Fibroblast of skin of left biceps (primary cell): ENCODE measurements at places on chromosomes 2 and 18.

DNA sequence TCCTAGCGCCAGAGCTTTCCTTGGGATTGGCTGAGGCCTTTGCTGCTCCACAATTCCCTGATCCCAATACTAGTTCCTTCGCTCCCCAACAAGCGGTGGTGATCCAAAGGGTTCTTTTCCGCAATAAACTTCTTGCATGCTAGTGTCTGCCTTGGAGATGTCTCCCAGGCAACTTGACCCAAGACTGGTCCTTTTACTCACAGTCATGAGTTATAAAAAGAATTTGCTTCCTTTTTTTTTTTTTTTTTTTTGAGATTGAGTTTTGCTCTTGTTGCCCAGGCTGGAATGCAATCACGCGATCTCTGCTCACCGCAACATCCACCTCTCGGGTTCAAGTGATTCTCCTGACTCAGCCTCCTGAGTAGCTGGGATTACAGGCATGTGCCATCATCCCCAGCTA, 89.8 kb upstream of the SP3 start:
- no peak for DNase-seq

DNA sequence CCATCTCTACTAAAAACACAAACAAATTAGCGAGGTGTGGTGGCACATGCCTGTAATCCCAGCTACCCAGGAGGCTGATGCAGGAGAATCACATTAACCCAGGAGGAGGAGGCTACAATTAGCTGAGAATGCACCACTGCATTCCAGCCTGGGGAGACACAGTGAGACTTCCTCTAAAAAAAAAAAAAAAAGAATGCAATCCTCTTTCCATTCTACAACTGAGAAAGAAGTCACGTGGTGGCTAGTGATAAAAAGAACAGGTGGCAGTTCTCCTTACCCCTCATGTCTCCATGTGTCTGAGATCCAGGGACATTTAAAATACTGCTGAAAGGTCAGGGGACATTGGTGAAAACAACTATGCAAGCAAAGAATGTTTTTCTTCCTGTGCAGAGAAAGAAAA, 24.4 kb upstream of the GPR39 start:
- no peak for DNase-seq

GRCh38 chr2:54486766-54487165, 30.6 kb downstream of the SPTBN1 start:
- no peak for DNase-seq

DNA sequence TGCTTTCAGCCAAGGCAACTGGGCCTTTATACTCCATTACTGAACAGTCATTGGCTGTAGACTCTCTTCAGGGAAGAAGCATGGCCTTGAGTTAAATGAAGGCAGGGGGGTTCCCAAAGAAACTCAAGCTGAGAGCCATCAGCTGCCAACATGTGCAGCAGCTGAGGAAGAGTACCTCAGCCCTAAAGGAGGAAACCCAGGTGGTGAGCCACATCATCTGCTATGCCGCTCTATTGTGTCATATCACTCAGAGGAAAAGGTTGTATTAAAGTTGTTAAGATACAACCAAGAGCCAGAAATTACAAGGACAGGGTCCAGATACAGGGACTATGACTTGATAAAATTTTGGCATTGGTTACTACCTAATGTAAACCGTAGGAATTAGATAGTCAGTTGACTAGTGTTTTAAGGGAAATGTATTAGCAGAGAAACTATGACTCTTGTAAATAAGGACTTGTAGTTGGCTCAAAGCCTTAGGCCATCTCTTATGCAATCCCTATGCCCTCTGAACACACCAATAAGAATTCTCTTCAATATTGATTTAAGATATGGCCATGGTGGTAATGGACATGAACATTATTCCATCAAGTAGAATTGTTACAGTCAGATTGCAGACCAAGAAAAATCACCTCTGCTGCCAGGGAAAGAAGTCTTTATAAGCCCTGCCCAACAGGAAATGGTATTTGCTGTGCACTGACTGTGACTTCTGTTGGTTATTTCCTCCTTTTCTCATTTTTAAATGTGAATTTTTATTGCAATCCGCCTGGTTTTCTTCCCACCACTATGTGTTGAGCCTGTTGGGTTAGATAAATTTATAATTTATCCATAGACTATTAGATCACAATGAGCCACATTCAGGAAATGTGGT, 9.2 kb upstream of the LRPPRC start:
- DNase-seq: no peak

GRCh38 chr2:120559401-120559800, 176.3 kb upstream of the GLI2 start:
- peak; percentile 96 for DNase-seq
